Activated naive CD4-positive, alpha-beta T cell treated with anti-CD3 and anti-CD28 coated beads for 36 hours (primary cell): ENCODE measurements at places on chromosomes 11 and 22.
A peak's percentile ranks its signal among the peaks of the same experiment; 100 is the strongest.

DNA sequence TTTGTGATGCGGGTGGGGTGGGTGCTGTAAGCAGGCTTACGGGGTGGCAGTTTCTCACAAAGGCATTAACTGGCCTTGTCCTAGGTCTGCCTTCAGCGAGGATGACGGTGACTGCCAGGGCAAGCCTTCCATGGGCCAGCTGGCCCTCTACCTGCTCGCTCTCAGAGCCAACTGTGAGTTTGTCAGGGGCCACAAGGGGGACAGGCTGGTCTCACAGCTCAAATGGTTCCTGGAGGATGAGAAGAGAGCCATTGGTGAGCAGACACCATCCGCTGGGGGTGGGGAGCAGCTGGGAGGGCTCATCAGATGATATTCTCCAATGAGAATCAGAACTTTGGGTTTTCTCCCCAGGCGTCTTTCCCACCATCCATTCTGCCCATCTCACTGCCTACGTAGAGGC lies 5.8 kb downstream of the TCN2 start:
- H3K4me3 ChIP-seq: no peak overlapping the region
- no peaks in the 10 kb centered on the region for H3K27me3 ChIP-seq
- no peaks in the 10 kb centered on the region for H3K36me3 ChIP-seq
- peaks cover 15% of the 10 kb centered on the region for H3K4me1 ChIP-seq
- no peak for DNase-seq

DNA sequence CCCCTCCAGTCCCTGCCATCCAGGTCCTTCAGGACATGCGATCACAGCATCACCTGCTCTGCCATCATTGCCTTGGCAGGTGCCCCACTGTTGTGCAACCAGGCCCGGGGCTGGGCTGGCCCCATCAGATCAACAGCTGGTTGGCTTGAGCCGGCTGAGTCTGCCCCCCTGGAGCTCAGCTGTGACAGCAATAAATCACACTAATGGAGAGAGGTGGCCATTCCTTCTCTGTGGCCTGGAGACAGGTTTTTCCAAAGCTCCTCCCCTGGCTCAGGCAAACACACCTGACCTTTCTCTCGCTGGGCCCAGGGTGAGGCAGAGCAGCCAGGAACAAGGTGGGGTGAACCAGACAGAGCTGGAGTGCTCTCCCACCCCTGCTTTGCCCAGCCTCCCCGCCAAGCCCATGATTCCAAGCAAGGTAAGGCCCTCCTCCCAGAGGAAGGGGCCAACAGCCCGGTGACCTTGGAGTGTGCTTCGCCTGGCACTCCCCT lies 8.9 kb upstream of the FXYD2 start:
- H3K27me3 ChIP-seq: no peaks in the 10 kb centered on the region
- H3K27ac ChIP-seq: no peak overlapping the region
- no peak for DNase-seq
- H3K36me3 ChIP-seq: no peaks in the 10 kb centered on the region
- H3K4me3 ChIP-seq: no peak overlapping the region

GRCh38 chr11:125326126-125326525 lies 161.6 kb downstream of the PKNOX2 start:
- no peaks in the 10 kb centered on the region for H3K36me3 ChIP-seq
- peaks cover 5% of the 10 kb centered on the region for H3K4me1 ChIP-seq
- no peak for DNase-seq
- no peak overlapping the region for H3K27ac ChIP-seq

DNA sequence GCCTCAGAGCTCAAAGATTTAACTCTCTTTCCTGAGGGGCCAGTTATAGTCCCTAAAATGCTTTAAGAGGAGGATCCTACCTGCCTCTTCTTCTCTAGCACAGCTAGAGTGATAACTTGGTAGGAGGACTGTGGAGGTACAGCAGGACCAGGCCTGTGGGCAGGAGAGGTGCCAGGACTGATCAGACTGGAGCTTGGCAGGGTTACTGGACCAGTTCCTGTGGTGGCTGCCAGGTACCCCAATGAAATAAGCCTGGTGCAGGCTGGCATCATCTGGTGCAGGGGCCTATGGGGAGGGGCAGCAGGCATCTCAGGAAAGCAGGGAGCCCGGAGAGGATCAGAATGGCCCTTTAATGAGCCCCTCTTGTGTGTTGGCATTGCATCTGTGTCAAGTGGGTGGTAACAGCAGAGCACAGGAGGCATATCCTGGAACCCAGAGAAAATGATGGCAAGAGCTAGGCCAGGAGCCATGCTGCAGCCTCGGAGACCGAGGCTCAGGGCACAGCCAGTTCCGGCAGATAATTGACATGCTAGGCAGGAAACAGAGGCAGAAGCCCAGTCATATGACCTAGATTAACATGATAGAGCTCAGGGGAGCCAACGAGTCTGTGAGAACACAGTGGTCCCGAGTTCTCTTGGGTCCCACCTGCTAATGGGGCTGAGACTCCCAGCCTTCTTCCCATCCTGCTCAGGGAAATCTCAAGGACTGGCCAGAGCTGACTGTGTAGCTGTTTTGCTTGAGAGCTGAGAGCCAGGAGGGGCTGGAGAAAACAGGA lies 187.5 kb upstream of the ZBED5 start:
- no peak overlapping the region for H3K27ac ChIP-seq
- H3K36me3 ChIP-seq: no peaks in the 10 kb centered on the region
- DNase-seq: no peak
- no peaks in the 10 kb centered on the region for H3K27me3 ChIP-seq
- no peak overlapping the region for H3K4me3 ChIP-seq

- H3K4me1 ChIP-seq: peaks cover 16% of the 10 kb centered on the region
- no peak overlapping the region for H3K4me3 ChIP-seq
- DNase-seq: no peak
- H3K36me3 ChIP-seq: peaks cover 15% of the 10 kb centered on the region
Measured at GRCh38 chr11:44223238-44223637, 86.7 kb downstream of the ALX4 start.

GRCh38 chr11:32894149-32894827 lies 1.7 kb downstream of the QSER1 start:
- peaks cover 5% of the 10 kb centered on the region for H3K36me3 ChIP-seq
- peak overlapping the region; percentile 96 for H3K27ac ChIP-seq
- peak; percentile 59 for DNase-seq
- H3K27me3 ChIP-seq: no peaks in the 10 kb centered on the region
- peaks cover 47% of the 10 kb centered on the region for H3K4me1 ChIP-seq

DNA sequence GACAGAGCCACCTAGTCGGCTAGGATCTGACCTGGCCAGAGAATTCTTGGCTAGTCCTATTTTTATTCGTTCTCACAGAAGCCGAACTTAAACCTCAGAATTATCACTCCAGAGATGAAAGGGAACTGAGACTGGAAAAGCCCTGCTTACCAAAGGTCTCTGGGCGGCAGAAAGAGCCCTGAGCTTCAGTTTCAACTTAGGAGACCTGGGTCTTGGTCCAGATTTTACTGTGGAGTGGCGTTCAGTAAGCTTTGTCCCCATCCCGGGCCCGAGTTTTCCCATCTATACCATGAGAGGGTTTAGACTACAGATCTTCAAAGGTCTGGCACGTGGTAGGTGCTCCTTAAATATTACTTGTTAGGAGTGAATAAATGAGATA lies 516 bp downstream of the NEU3 start:
- DNase-seq: no peak
- H3K36me3 ChIP-seq: no peaks in the 10 kb centered on the region
- H3K27me3 ChIP-seq: no peaks in the 10 kb centered on the region

DNA sequence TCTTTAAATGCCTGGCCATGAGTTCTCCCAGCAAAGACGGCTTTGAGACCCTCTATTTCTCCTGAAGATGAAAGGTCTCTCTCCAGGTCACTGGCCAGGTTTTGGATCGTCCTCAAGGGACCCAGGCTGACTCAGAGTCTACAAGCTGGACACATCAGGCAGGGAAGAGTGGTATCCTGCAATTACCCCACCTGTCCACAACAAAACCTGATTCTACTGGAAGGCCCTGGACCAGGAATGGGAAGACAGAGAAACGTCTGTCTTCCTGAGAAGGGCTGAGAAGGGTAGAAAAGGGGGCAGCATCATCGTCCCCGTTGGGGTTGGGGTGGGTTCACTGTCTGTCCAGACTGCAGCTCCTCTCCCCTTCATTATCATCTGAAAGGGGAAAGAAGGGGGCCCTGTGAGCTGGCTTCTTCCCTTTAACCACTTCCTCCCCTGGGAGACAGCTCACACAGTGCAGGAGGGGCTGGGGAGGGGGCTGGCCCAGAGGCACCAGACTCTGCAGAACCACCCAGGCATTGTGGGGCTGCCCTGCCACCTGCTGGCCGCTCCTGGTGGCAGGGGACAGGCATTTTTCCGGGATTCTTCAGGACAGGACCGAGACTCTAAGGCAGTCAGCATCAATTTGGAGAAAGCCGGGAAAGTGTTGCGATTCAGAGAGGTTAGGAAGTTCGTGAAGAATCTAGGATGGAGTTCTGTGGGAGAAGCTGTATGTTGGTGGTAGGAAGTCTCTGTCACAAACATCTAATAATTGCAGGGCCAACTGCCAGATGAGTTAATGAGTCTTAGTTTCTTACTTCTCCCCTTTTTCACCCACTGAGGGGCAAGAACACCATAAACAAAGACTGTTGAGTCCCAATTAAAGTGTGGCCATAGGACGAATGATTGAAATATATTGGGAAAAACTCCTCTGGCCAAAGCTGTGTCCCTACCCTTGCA lies 57.6 kb downstream of the SYN3 start:
- H3K27ac ChIP-seq: no peak overlapping the region
- DNase-seq: peak; percentile 44
- H3K4me1 ChIP-seq: no peaks in the 10 kb centered on the region
- peaks cover 10% of the 10 kb centered on the region for H3K27me3 ChIP-seq
- H3K36me3 ChIP-seq: no peaks in the 10 kb centered on the region
- H3K4me3 ChIP-seq: no peak overlapping the region

DNA sequence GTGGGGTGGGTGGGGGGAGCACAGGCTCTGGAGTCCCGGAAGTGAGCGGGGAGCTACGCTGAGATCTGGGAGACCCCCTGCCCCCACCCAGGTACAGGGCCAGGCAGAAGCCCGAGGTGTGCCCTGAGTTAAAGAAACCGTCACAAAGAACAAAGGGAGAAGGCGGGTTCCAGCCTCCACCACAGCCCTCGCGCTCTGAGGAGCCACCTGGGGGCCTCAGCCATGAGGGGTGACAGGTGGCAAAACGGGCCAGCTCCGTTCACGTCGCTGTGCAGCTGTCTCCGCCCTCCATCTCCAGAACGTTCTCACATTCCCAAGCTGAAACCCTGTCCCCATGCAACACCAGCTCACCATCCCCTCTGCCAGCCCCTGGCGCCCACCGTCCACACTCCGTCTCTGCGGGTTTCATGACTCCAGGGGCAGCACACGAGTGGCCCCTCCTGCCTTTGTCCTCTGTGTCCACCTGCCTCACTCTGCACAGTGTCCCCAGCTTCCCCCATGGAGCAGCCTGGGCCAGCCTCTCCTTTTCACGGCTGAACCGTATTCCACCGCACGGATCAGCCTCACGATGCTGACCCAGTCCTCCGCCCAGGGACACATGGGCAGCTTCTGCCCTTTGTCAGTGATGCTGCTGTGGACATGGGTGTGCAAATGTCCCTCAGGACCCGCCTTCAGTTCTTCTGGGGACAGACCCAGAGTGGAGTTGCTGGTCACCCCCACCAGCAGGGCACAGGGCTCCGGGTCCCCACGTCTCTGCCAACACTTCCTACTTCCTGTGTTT lies 1.7 kb upstream of the MUC5B start:
- H3K36me3 ChIP-seq: no peaks in the 10 kb centered on the region
- no peak overlapping the region for H3K4me3 ChIP-seq
- DNase-seq: no peak

- no peak for DNase-seq
- H3K36me3 ChIP-seq: peaks cover 19% of the 10 kb centered on the region
- peaks cover 13% of the 10 kb centered on the region for H3K4me1 ChIP-seq
- H3K27ac ChIP-seq: no peak overlapping the region
- no peaks in the 10 kb centered on the region for H3K27me3 ChIP-seq
- no peak overlapping the region for H3K4me3 ChIP-seq
Measured at GRCh38 chr11:70297341-70297740, 26.9 kb downstream of the PPFIA1 start.

- no peak overlapping the region for H3K27ac ChIP-seq
- no peaks in the 10 kb centered on the region for H3K4me1 ChIP-seq
- H3K36me3 ChIP-seq: peaks cover 31% of the 10 kb centered on the region
- DNase-seq: peak; percentile 78
Measured at GRCh38 chr11:34468209-34468841, 29.6 kb downstream of the CAT start.

- no peak overlapping the region for H3K27ac ChIP-seq
- H3K36me3 ChIP-seq: no peaks in the 10 kb centered on the region
- no peak for DNase-seq
- no peak overlapping the region for H3K4me3 ChIP-seq
- no peaks in the 10 kb centered on the region for H3K27me3 ChIP-seq
Measured at GRCh38 chr11:28799316-28799715, 691.1 kb downstream of the METTL15 start.

DNA sequence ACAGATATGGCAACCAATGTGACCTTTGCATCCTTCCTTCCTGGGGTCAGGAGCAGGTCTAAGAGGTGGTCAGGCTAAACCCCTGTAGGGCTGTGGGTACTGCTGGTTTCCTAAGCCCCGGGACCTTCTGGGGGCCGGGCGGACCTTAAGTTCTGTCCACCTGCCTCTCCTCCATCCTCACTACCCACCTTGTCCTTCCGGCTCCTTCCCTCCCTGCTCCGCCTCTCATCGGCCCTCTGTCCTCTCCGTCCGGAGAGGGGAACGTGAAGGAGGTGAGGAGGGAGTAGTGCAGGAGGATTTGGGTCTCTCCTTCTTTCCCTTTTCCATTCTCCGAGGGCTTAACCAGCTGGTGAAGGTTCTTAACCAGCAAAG lies 28.3 kb upstream of the PARVB start:
- H3K27me3 ChIP-seq: no peaks in the 10 kb centered on the region
- no peak for DNase-seq
- H3K4me1 ChIP-seq: peaks cover 17% of the 10 kb centered on the region
- peaks cover 39% of the 10 kb centered on the region for H3K36me3 ChIP-seq
- peak overlapping the region; percentile 85 for H3K4me3 ChIP-seq

DNA sequence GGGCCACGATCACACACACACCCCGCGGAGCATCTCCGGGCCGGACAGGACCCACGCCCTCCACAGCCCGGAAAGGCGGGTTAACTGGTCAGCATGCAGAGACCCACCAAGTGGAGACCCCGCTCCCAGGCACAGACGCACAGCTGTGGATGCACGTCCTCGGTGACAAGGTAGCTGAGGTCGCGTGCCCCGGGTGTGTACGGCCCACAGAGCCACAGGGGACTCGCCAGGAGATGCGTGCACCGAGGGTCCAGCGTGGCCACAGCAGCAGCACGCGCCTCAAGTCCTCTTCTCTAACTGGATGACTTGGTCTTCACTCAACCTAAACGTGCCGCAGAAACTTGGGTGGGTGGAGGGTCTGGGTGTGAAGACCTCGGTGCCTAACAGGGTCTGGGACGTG lies 5.5 kb downstream of the H19 start:
- H3K4me1 ChIP-seq: no peaks in the 10 kb centered on the region
- H3K4me3 ChIP-seq: no peak overlapping the region
- no peaks in the 10 kb centered on the region for H3K27me3 ChIP-seq

DNA sequence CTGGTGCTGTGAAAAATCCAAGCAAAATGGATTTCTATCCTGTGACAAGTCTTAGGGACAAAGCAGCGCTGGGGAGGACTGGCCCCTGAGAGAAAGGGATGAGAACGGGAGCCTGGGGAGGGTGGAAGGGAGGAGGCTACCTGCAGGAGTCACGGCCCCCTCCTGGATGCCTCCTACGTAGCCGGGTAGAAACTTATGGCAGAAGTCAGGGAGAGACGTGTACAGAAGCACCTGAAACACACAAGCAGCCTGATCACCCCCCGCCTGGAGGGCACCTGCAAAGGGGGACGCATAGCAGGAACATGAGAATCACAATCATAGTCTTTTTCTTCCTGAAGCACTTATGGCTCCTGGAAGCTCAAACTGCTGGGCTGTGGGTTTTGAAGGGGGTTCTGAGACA lies 6.1 kb downstream of the DHCR7 start:
- no peak overlapping the region for H3K4me3 ChIP-seq
- H3K27ac ChIP-seq: no peak overlapping the region
- H3K4me1 ChIP-seq: peaks cover 8% of the 10 kb centered on the region
- H3K27me3 ChIP-seq: no peaks in the 10 kb centered on the region
